Effector memory CD8-positive, alpha-beta T cell (primary cell): ENCODE measurements at places on chromosomes 13 and 19.
A peak's percentile ranks its signal among the peaks of the same experiment; 100 is the strongest.

DNA sequence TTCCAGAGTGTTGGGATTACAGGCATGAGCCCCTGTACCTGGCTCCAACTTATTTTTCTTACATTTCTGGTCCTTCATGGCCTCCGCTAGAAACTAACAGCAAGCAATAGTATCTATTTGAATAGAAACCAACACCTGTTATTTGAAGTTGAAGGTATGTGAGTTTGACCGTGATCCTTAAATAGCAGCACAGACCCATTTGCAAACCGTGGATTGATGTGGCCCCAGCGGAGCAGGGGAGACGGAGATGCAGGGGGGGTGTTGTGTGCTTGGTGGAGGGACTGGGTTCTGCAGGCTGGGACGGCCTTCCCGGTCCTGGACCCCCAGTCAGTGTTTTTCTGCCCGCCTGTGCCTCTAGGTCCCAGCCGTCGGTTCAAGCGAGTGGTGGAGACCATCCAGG is 16.9 kb downstream of the TMEM150B start:
- peaks cover 16% of the 10 kb centered on the region for H3K36me3 ChIP-seq
- no peak for DNase-seq
- no peak overlapping the region for H3K27ac ChIP-seq
- H3K4me3 ChIP-seq, result no peak overlapping the region

DNA sequence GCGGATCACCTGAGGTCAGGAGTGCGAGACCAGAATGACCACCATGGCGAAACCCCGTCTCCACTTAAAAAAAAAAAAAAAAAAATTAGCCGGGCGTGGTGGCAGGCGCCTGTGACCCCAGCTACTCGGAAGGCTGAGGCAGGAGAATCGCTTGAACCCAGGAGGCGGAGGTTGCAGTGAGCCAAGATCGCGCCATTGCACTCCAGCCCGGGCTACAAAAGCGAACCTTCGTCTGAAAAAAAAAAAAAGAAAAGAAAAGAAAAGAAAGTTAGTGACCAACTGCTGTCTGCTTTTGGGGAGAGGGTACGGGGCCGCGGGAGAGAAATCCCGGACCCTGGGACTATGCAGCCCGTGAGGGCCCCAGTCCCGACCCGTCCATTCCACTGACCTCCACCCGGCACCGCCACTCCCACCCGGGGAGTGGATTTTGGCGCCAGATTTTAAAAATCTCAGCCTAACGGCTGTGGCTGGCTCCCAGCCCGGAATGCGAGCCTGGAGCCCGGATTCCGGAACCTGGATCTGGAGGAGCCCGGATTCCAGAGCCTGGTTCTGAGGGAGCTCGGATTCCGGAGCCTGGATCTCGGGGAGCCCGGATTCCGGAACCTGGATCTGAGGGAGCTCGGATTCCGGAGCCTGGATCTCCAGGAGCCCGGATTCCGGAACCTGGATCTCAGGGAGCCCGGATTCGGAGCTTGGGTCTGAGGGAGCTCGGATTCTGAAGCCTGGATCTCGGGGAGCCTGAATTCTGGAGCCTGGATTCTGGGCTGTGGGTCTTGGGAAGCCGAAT is 6.1 kb upstream of the LMNB2 start:
- H3K27ac ChIP-seq, result peak overlapping the region; percentile 49
- H3K4me1 ChIP-seq, result peaks cover 4% of the 10 kb centered on the region
- no peaks in the 10 kb centered on the region for H3K36me3 ChIP-seq

GRCh38 chr19:48964205-48965039 is 687 bp upstream of the FTL start:
- H3K4me1 ChIP-seq, result peaks cover 49% of the 10 kb centered on the region
- H3K4me3 ChIP-seq, result peak overlapping the region; percentile 97
- H3K27me3 ChIP-seq, result no peaks in the 10 kb centered on the region
- no peak for DNase-seq
- peak overlapping the region; percentile 99 for H3K27ac ChIP-seq
- H3K36me3 ChIP-seq, result peaks cover 60% of the 10 kb centered on the region

DNA sequence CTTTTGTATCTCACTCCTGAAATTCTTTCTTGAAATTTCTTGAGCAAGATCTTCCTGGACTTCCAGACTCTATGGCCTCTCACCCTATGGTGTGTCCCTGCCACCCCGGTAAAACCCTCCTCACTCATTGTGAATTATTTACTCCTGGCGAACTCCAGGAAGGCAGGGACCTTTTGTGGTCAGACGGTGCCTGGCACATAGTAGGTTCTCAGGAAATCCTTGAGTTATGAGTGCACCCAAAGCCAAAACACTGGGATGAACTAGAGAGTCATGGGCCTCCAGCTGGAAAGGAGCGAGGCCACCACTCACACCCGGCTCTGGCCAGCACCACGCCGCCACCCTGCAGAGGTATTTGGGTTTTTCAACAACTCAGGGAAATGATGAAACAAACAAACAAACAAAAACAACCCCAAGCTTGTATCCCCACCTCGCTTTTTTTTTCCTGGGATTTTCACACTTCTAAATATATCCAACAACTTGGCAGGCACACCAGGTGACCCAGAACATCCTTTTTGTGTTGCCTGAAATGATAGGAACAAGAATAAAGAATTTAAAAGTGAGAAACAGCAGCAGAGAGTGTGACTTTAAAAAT is 11.2 kb downstream of the HPN start:
- H3K27ac ChIP-seq, result no peak overlapping the region
- no peak overlapping the region for H3K4me3 ChIP-seq
- peaks cover 4% of the 10 kb centered on the region for H3K4me1 ChIP-seq
- peaks cover 14% of the 10 kb centered on the region for H3K27me3 ChIP-seq
- no peaks in the 10 kb centered on the region for H3K36me3 ChIP-seq

DNA sequence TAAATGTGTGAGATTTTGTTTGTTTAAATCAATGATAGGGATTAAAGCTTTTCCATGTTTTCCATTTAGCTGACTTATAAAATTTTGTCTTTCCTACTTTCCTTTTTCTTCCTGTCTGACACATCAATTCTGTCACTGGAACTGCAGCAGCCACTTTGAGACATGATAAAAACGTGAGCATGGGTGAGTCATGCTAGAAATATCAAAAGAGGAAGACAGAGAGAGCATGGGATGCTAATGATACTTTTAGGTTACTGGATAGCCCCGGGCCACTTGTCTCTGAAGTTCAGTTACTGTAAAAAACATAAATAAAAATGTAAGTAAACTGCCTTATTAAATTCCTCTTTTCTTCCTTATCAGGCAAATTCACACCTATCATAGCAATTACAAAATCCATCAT is 1332.0 kb upstream of the PCDH20 start:
- no peak overlapping the region for H3K27ac ChIP-seq
- no peaks in the 10 kb centered on the region for H3K4me1 ChIP-seq
- H3K4me3 ChIP-seq, result no peak overlapping the region

DNA sequence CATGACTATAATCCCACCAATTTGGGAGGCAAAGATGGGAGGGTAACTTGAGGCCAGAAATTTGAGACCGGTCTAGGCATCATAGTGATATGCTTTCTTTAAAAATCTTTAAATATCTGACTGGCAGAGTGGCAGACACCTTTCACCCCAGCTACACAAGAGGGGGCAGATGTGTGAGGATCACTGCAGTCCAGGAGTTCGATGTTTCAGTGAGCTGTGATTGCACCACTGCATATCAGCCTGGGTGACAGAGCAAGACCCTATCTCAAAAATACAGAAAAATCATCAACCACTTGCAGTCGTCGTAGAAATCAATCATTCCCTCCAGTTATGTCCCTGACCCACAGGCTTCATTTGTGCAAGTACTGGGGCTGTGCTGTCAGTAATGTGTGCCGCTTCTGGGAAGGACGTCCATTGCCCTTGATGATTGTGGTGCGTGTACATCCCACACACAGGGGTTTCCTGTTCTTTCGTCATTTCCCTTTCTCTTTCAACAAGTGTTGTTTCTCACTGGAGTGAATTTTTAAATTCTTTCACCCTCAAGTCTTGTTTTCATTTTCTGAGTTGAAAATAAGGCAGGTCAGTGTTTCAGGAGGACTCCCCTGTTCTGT is 1.4 kb downstream of the LGALS14 start:
- no peak for DNase-seq
- no peaks in the 10 kb centered on the region for H3K36me3 ChIP-seq
- peaks cover 17% of the 10 kb centered on the region for H3K27me3 ChIP-seq
- no peak overlapping the region for H3K4me3 ChIP-seq
- H3K27ac ChIP-seq, result no peak overlapping the region

- peak overlapping the region; percentile 52 for H3K27ac ChIP-seq
- H3K4me1 ChIP-seq, result peaks cover 10% of the 10 kb centered on the region
- no peak overlapping the region for H3K4me3 ChIP-seq
- H3K36me3 ChIP-seq, result peaks cover 56% of the 10 kb centered on the region
- no peak for DNase-seq
- H3K27me3 ChIP-seq, result no peaks in the 10 kb centered on the region
Observed at GRCh38 chr19:32647361-32647760, 27.6 kb downstream of the ANKRD27 start.

GRCh38 chr13:36454987-36455386 is 22.7 kb downstream of the CCNA1 start:
- DNase-seq, result no peak
- H3K4me1 ChIP-seq, result no peaks in the 10 kb centered on the region
- H3K27ac ChIP-seq, result no peak overlapping the region
- no peak overlapping the region for H3K4me3 ChIP-seq

DNA sequence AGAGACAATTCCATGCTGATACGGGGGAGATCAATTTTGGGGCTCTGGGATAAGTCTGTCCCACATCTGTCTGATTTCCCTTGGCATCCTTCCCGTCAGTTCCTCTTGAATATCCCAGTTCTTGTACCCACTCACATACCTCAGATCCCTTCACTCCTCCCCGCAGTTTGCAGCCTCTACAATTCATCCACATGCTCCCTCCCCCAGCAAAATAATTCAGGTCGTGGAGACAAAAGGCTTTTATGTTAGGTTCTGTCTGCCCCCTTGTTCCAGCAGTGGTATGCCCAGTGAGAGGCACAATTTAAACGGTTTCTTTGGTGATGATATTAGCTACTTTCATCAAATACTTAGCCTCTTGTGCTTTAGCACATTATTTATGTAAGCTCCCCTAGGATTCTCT is 9.6 kb downstream of the RPS16 start:
- H3K4me1 ChIP-seq, result peaks cover 8% of the 10 kb centered on the region
- peak overlapping the region; percentile 24 for H3K27ac ChIP-seq
- DNase-seq, result no peak
- no peaks in the 10 kb centered on the region for H3K27me3 ChIP-seq

GRCh38 chr19:36688058-36688457 is 646 bp downstream of the ZNF567 start:
- H3K27ac ChIP-seq, result peak overlapping the region; percentile 99
- peaks cover 44% of the 10 kb centered on the region for H3K36me3 ChIP-seq
- H3K27me3 ChIP-seq, result no peaks in the 10 kb centered on the region
- peak overlapping the region; percentile 99 for H3K4me3 ChIP-seq
- DNase-seq, result no peak
